ENCODE measurements at places on chromosomes 2 and 18.

DNA sequence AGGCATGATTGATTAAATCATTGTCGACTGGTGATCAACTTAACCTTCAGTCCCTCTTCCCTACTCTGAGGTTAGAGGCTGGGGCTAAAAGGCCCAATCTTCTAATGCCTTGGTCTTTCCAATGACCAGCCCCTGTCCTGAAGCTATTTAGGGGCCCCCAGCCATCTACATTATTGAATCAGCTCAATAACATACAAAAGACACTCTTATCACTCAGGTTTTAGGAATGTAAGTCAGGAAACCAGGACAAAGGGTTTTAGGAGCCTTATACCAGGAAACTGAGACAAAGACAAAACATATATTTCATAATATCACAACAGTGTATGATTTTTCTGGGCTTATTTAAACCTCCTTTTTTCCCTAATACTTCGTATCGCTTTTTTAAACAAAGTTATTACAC lies 198.6 kb downstream of the RNF152 start:
- no peak for DNase-seq

DNA sequence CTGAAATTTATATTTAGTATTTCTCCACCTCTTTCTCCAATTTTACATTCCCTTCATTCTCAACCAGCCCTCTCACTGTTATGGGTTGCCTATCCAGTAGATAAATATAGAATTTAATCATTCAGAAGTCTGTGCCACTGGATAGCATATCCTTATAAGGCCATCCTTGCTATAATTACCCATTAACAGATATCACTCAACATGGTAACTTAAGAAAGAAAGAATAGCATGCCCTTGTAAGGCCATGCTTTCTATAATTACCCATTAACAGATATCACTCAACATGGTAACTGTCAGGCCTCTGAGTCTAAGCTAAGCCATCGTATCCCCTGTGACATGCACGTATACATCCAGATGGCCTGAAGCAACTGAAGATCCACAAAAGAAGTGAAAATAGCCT lies 1137.4 kb upstream of the FAM98A start:
- no peak for DNase-seq

GRCh38 chr2:26411419-26411818 lies 9.7 kb downstream of the DRC1 start:
- DNase-seq, result no peak

- no peak for DNase-seq
Observed at GRCh38 chr2:55158111-55158814, 73.8 kb downstream of the CLHC1 start.

DNA sequence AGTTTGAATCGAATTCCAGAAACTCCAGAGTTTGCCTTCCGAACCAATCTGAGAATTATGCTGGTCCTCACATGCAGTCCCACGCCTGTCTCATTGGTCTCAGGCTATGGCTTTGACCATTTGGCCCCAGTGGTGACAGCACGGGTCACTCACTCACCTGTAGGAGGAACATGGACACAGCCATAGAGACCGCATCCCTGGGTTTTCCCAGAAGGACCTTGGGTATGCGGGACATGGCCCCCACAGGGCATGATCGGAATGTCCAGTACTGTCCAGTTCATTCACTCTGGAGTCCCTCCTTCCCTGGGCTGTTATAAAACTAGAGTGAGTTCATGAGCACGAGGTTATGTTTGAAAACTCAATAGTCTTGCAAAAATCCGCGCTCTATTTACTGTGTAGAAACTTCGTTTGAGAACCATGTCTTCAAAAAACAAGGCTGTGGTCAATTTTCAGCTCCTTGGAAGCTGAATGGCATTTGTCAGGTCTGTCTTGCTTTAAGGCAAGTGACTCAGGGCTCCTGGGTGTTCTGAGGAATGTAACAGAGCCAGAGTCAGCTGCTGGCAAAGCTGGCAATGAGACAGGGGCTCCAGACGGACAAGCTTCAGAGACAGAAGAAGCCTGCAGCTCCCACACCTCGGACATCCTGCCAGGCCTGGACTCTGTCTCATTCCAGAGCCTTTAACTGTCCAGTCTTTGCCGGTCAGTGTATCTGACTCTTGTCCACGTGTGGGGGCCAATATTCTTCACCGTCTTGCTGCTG lies 86.7 kb upstream of the TMEM18 start:
- no peak for DNase-seq

DNA sequence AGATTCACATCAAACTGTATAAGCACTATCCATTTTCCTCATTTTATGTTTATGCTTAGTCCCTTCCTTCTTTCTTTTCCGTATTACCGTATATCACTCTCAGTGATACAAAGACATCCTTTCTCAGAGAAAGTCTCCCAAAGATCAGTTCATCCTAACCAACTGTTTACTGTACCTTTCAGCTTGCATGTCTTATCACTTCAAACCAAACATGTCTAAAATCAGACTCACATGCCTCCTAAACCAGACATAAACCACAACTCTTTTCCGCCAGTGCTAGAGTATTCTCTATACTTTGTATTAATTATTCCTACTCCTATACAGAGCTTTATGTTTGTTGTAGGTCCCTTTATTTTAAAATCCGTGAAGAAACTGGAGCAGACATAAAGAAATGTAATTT lies 41.5 kb downstream of the KCMF1 start:
- DNase-seq, result no peak

GRCh38 chr18:54924948-54925347 lies 34.3 kb downstream of the CCDC68 start:
- DNase-seq, result no peak

GRCh38 chr2:106104332-106105062 lies 89.6 kb downstream of the UXS1 start:
- peak; percentile 19 for DNase-seq

- DNase-seq, result no peak
Observed at GRCh38 chr2:119838179-119838578, 78.5 kb downstream of the PTPN4 start.

GRCh38 chr2:201538025-201538424 lies 86.5 kb downstream of the STRADB start:
- DNase-seq, result no peak

- no peak for DNase-seq
Observed at GRCh38 chr2:135963841-135964240, 21.6 kb downstream of the DARS1 start.

DNA sequence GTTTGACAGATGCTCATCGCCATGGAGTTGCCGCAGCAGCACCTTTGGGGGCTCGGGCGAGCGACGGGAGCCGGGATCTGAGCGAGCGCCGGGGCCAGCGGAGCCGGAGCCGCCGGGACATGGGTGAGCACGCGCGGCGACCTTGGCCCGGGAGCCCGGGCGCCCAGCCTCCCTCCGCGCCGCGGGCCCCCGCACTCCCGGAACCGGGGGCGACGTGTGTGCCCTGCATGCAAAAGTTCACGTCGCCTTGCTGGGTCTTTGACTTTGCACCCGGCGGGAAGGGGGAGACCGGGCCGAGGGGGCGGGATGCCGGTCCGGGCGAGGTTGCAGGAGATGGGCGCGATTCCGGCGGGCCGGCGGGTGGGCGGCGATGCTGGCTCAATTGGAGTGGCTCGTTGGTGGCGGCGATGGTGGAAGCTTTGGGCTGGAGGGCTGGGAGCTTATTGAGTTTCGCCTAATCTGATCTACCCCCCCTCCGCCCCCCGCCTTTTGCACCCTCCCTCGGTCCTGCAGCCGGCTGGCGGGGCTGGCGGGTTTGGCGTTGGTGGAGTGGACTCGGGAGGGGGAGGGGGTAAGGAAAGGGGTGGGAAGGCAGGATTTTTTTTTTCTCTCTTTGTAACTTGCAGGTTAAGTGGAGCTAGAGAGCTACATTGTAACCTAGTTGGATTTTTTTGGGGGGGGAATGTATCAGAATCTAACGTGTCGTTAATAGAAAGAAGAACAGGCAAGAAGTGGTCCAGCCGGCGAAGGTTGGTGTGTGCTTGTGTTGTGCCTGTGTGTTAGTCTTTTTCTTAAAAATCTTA lies at the start of gene SETBP1:
Gene SETBP1, plus strand, starts transcription at position 616 of the 803 bp plus-strand sequence. CDS start 20,459 bp downstream, outside the sequence.
- DNase-seq, result no peak

GRCh38 chr2:156435718-156436496 lies at the start of gene GPD2:
Gene GPD2 (plus strand): TSS chr2:156436379. CDS start chr2:156476106, 39,727 bp downstream.
- peak; percentile 49 for DNase-seq

GRCh38 chr18:24695168-24695567 lies 234.7 kb downstream of the HRH4 start:
- DNase-seq, result no peak

DNA sequence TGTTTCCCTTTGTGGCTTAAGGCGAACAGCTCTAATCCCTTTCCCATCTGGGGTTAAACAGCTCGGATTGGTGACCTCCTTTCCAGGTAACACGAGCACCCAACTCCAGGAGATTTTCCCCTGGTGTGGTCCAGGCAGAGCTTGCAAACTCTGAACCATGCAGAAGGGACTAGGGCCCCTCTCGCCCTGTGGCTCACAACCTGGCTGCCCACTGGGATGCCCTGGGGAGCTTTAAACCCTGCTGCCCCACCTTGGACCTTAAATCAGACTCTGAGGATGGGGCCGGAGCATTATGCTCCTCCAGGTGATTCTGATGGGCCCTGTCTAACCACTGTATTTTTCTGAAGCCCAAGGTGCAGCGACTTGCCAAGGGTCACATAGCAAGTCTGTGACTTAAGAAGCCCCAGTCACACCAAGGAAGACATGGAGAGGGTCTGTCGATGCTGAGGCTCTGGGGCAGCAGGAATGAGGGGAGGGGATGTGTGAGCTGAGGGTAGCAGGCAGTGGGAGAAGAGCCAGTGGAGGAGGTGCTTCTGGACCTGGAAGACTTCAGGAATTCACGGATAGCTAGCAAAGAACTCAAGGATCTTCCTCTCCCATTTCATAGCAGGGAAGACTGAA lies 5.9 kb downstream of the ARID5A start:
- DNase-seq, result no peak

DNA sequence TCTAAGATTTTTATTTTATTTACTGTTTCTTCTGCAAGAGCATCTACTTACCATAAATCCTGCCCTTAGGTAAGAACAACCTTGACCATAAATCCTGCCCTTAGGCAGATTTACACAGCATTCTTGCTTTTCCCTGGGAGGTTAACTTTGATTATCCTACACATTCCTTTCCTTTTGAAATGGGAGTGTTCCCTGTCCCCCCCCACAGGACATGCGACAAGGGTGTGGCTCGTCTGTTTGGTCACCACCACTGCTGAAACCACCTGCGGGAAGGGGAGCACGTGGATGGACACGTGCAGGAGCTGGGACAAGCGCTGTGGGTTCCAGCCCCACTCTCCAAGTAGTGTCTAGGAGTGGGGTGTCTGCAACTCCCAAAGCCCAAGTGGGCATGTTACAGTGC lies 239.3 kb upstream of the SP5 start:
- DNase-seq, result no peak

GRCh38 chr2:84830095-84830494 lies 50.8 kb downstream of the TRABD2A start:
- no peak for DNase-seq

DNA sequence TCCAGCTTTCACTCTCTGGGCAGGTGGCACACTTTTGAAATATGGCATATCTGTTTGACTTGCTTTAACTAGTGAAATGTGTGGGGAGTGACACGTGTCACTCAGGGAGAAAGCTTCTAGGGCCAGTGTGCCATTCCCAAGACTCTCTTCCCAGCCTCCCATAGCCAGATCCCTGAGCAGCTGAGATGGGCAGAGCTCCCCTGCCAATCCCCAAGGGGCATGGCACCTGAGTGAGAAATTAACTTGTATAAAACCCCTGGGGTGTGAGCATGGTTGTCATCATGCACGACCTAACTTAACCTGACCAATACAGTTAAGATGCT lies 39.0 kb upstream of the MARCO start:
- DNase-seq, result no peak

DNA sequence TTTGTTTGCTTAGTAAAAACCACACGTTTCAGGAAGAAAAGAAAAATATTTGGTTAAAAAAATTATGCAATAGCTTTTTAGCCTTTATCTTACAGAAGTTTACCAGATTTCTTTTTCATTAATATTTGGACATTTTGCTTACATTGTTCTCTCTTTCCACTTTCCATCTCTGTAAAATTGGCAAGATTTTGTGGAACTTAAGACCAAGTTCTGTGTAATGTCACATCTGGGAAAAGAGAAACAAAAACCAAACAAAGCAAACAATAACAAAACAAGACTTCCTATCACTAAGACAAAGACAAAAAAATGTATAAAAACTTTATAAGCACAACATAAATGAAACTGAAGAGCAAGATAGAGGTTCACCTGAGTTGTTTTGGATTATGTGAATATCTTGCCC lies 1392.1 kb upstream of the CELF4 start:
- DNase-seq, result no peak

DNA sequence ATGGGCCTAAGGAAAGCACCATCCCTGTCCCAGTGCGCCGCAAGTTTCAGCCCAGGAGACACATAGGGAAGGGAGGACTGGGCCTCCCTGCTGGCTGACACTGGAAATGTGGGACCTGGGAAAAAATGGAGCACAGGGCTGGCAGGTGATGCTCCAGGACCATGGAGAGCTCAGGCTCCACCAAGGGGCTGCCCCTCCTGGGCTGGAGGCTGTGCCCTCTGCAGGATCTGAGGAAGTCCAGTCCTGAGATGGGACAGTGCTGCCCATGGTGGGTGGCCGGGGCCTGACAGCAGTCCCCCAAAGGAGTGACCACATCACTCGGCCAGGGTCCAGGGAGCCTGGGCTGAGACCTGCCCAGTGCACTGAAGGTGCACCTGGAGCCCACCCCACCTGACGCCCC lies 108.6 kb upstream of the TEKT4 start:
- DNase-seq, result no peak

GRCh38 chr2:173652311-173652710 lies 297.6 kb downstream of the CDCA7 start:
- DNase-seq, result no peak

Data from activated naive CD4-positive, alpha-beta T cell (primary cell).